Testis (tissue), 5 donors: ENCODE measurements at places on chromosomes 13 and 19. TPM values are rescaled to one million over a fixed set of nuclear protein-coding genes. Genes with fewer than 3 reads are reported as not detected.

KASH5 gene
- total RNA-seq: 72.8 TPM

DNA sequence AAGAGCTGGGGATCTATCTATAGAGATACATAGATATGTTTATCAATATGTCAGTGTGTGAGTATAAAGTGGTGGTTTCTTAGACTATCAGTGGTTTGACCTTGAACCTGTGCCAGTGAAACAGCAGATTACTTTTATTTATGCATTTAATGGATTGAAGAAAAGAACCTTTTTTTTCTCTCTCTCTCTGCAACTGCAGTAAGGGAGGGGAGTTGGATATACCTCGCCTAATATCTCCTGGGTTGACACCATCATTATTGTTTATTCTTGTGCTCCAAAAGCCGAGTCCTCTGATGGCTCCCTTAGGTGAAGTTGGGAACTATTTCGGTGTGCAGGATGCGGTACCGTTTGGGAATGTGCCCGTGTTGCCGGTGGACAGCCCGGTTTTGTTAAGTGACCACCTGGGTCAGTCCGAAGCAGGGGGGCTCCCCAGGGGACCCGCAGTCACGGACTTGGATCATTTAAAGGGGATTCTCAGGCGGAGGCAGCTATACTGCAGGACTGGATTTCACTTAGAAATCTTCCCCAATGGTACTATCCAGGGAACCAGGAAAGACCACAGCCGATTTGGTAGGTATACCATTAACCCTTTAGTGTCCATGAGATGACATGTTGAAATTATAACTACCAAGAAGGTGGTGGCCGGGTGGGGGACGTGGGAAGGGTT lies 880 bp downstream of the FGF9 start:
- no peak for DNase-seq

GRCh38 chr13:73696713-73697112 lies 437.5 kb downstream of the KLF12 start:
- no peak for DNase-seq

- DNase-seq: no peak
Measured at GRCh38 chr13:49756263-49756662, 36.2 kb downstream of the KPNA3 start.

ATP7B gene
- 18.7 TPM for total RNA-seq

GRCh38 chr19:14015524-14016035 lies 9.5 kb upstream of the RFX1 start:
- no peak for DNase-seq

DNA sequence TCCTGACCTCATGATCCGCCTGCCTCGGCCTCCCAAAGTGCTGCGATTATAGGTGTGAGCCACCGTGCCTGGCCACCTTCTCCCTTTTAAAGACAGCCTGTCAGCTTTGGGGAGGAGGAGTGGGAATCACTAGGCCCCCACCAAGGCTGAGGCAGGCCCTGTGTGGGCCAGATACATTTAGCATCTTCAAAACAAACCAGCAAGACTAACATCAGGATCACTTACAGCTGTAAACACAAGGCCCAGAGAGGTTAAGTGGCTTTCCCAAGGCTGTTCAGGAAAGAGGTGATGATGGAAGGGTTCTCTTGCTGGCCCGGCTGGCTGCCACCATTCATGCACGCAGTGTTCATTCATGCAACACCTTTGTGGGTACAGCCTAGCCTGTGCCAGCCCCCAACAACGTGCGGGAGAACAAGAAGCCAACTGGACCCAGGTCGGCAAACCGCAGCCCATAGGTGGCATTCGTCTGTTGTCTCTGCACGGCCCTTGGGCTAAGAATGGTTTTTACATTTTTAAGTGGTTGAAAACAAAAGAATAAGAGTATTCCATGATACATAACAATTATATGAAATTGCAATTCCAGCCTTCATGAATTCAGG lies 23.0 kb downstream of the IER2 start:
- DNase-seq: no peak

DNA sequence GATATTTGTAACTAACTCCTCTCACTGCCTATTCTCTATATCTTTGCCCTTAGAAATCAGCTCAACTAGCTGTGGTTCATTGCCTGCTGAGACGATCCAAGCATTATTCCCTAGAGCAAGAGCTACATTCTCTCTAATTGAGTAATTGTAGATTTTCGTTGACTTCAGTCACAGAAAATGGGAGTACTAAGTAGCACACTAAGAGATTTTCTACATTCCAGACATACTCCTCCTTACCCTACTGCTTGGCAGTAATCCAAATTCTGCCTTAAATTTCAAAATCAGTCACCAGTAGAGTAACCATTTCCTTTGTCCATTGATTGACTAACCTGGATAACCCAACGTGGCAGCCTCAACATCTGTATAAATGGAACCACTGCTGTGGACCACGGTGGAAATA lies 1786.8 kb downstream of the SLITRK5 start:
- DNase-seq: no peak

DNA sequence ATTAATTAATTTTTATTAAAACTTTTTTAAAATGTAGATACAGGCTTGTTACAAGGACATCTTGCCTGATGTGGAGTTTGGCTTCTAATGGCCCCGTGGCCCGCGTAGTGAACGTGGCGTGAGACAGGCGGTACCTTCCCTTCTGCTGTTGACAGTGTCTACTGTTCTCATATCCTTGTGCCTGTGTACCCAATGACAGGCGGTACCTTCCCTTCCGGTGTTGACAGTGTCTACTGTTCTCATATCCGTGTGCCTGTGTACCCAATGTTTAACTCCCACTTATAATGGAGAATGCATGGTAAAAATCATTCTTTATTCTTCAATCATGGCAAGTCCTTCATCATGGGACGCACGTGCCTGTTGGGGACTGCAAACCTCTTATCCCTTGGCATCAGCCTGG lies 79.1 kb upstream of the ZNF835 start:
- no peak for DNase-seq

DNA sequence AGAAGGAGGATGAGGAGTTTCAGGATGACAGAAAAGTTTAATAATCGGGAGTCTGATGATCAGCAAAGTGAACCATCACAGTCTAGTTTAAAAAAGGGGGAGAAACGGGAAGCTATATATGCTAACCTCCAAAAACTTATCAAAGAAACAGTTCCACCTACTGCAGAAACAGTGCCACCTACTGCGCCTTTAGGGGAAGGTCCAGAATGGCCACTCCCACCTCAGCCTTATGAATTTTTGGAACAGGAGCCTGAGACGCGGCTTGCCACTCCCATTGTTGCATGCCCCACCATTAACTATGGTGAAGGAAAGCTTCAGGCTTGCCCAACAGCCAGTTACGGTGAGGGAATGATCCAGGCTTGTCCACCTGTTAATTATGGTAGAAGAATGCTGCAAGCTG lies 929.0 kb downstream of the SLITRK6 start:
- no peak for DNase-seq

GRCh38 chr13:106350208-106350607 lies 185.3 kb downstream of the EFNB2 start:
- no peak for DNase-seq
